NK-92 treated with Interleukin-12 subunit alpha and Interleukin-12 subunit beta, amount 100 ng/mL, for 24 hours (cell line): ENCODE measurements at places on chromosomes 2 and 18.
A peak's percentile ranks its signal among the peaks of the same experiment; 100 is the strongest.

DNA sequence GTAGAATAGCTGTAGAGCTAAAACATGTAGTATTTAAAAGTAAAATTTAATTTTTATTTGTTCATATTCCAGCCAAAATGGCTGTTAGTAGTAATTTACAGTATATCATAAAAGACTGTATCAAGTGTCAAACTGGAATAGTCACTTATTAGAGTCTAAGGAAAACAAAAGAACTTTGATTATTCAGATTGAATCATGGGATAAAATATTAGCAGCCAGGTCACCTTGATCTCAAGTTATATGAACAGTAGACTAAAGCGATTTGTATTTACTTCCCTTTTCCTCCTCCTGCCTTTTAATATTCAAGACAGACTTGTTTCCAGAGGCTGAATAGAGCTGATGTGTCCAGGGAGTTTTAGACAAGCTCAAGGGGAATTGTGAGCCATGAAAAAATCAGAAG lies 54.4 kb downstream of the PMAIP1 start:
- no peak for DNase-seq

- no peak for DNase-seq
Observed at GRCh38 chr2:106296182-106296815, 102.2 kb upstream of the UXS1 start.

- DNase-seq, result no peak
Observed at GRCh38 chr2:33577084-33577483, 22.0 kb downstream of the FAM98A start.

DNA sequence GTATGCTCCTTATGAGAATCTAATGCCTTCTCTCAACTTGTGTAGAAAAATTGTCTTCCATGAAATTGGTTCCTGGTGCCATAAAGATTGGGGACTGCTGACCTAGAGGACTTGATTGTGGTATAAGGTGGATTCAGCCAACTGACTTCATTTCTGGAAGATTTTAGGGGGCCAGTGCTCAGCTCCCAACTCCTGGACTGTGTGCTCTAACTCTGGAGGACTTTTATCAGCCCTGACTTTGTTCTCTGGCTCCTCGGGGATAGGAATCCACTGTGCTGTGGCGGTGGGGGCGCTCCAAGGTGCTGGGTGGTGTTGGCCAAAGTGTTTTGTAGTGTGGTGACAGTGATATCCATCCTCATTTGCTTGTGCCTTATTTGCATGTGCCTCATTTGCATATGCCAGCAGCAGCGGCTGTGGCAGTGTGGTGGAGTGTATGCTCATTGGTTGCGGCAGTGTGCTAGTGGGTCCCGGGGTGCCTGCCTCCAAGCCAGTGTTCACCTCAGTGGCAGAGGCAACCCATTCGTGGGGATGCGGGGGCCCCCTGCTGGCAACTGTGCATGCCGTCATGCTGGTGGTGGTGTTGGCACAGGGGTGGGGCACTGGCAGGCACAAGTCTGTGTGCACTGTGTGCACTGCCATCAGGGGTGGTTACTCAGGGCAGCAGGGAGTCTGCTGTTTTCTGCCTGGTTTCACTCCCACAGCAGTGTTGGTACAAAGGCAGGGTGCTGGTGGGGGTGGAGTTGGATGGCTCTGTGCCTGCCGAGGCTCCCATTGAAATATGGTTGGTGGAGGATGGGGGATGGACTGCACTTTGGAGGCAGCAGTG lies 19.6 kb downstream of the EHBP1 start:
- DNase-seq, result no peak

GRCh38 chr2:138444411-138444810 lies 57.2 kb upstream of the SPOPL start:
- no peak for DNase-seq

DNA sequence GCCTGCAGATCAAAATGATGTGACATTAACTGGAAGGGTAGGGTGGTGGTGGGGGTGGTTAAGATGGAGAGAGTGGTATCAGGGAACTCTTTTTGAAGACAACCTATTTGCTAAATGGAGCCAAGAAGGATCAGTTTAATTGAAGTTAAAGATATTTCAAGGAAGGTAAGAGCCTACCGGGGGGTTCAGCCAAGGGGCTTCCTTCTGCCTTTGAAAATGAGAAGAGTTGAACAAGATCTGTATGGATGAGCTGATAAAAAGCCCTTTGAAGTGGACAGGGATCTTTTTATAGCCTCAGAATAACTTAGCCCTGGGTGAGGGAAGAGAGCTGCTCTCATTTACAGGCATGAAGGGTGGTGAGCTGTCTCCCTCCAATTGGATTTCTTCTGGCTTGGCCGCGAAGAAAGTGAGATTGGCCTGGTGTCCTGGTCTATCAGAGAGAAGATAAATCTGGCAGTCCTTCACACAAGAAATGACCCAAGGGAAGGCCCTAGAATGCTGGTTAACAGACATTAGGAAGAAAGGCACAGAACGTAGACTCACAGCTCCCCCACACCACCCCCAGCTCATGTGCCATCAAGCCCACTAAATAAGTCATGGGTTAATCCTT lies 439.8 kb downstream of the TNS1 start:
- no peak for DNase-seq

DNA sequence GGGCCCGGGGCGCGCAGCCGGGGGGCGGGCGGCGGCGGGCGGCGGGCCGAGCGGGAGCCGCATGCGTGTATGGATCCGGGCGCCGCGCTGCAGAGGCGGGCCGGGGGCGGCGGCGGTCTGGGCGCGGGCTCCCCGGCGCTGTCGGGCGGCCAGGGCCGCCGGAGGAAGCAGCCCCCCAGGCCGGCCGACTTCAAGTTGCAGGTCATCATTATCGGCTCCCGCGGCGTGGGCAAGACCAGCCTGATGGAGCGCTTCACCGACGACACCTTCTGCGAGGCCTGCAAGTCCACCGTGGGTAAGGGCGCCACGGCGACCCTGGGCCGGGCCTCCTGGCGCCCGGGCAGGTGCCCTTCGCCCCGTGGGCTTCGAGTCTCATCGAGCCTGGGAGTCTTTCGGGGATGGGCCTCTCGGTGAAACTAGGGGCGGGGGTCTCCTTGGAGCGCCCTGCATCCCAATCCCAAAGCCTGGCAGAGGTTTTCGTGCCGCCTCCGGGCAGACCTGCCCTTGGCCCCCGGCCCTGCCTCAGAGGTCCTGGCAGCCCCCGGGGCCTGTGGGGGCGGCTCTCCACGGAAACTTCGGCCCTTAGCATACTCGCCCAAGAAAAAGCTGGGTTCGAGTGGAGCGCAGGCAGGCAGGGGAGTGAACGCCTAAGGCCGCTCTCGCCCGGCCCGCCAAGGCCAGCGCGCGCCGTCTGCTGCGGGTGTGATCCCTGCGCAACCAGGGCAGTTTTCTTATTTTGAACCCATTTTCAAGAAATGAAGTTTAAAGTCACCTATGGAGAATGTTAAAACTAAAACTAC lies 622 bp downstream of the RAB12 start:
- DNase-seq, result no peak

- DNase-seq, result no peak
Observed at GRCh38 chr2:53987336-53987921, 16.6 kb upstream of the PSME4 start.

DNA sequence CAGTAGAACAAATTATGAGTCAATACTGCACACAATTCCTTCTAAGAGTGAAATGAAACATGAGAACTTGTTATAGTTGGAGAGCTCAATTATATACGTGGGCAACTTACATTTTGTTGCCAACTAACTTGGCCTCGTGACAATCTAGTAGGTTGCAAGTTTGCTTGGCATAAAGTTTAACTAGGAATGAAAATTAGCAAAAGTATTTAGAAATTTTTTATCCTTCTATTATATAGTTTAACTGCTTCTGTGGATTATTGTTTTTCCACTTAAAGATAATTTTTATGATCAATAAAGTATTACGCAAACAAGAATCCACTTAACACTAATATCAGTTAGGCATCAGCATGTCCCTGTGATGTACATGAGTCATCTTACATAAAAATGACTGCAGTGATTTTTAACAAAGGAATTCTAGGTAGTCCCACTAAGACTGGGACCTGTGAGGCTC lies 41.1 kb downstream of the FAM124B start:
- no peak for DNase-seq

DNA sequence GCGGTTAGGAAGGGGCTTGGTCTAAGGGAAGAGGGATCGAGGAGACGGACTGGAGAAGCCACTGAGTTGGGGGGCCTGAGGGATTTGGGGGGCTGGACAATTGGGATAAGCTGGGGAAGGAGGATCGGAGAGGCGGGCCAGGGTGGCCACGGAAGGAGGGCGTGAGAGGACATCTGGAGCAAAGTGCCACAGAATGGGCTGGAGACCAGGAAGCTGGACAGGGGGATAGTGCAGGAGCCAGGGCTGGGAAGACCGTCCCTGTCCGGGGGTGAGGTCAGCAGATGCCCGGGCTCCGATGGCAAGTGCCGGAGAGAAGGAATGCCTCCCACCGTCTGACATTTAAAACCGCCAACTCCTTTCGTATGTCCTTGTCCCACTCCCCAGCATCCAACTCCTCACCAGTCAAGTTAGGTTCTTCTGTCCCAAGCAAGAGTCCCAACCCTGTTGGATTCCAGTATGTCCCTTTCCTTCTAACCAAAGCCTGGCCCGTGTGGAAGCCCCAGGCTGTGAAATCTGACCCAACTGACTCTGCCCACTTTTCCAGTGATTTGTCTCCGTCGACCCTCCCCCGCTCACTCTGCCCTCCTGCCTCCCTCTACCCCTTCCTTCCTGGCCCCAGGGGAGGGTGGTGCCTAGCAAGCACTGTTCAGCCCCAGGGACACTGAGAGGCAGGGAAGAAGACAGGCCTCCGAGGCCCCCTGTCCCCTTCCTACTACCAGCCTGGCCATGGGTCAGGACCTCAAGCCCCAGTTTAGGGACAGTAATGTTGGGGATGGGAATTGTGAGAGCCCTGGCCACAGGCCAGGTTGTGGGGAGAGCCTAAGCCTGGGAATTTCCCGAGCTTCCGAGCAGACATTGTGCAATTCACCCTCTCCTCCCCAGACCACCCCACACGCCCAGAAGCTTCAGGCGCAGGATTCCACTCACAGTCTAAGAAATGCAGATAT lies 31.5 kb upstream of the TMBIM1 start:
- no peak for DNase-seq

GRCh38 chr18:45521777-45522176 lies 93.5 kb upstream of the SLC14A2 start:
- no peak for DNase-seq

GRCh38 chr2:16817305-16818202 lies 151.9 kb upstream of the CYRIA start:
- no peak for DNase-seq

DNA sequence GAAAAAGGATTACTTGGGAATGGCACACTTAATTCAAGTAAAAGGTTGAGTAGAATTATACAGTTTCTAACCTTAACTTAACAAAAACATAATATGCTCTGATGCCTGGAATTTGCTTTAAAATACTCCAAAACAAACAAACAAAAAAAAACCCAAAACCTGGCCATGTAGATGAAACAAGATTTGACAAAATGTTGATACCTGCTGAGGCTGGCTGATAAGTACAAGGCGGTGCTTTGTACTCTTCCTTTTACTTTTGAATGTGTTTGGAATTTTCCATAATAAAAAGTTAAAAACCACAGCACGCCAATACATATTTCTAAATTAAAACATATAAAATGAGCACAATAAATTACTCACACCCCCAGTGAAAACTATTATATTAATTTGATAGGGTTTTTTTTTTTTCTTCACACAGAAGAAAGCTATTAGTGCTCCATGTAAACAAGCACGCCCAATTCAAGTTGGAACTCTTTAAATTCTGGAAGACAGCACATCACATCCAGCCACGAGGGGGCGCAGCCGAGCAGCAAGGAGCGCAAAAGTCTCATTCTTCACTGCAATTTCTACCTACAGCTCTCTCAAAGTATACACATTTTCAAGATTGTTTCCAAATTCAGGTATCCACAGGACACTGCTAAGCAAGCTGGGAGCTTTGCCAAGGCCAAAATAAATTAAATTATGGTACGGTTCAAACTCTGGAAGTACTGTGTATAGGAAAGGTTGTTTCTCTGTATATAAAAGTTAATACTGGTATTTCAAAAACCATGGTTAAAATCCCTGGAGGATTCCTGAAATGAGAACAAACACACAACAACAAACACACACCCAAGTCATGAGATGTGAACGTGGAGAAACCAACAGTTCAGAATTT lies 7.5 kb downstream of the SERTAD2 start:
- peak; percentile 44 for DNase-seq

DNA sequence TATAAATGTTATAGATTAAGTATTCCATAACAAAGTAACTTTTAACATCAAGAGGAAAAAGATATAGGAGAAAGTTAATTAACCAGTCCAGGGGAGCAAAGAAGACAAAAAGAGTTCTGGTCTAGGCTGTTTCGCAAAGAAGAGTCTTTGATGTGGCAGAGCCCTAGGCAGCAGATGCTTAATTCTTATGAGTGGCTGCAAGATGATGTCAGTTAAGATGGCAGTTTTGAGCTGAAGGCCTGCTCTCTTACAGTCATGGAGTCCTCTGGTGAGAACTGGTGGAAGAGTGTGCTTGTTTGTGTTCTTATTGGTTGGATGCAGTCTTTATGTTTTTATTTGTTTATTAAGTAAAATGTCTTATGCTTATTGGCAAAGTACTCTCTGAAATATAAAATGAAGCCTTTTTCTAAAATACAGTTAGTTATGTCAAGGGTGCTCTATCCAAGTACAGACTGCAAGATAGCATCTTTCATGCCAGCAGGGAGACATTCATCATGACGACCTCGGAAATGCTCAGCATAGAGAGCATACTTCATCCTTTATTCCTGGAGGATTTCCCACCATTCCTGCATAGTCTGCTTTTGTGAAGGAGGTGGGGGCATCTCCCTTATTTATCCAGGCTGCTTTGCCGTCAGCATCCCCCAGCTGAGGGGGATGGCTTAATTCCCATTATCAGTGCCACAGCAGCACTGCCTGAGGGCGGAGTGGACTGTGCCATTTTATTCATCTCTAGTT lies 38.9 kb upstream of the SERPINE2 start:
- no peak for DNase-seq

DNA sequence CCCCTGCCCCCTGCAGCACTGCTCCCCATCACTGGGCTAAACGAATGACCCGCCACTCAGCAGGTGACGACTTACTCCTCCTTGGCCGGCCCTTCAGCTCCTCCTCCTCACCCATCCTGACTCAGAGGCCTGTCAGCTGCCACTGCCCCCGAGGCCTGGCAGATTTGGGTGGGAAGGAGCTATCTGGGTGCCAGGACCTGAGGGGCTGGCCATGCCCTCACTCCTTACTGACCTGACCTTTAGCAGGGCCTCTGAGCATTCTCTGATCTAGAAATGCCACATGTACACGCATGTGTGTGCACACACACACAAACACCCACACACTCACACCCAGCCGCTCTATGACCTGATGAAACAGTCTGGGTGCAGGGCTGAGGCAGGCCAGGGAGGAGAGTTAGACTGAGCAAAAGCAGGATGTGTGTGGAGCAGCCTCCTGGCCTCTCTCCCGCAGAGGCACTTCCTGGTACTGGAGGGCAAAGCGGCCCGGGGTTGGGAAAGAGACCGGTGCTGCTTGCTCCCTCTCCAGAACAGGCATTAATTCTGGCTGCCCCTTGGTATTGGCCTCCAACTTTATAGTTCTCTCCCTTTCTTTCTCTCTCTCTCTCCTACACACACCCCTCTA lies 68.0 kb downstream of the ZFP36L2 start:
- peak; percentile 65 for DNase-seq

DNA sequence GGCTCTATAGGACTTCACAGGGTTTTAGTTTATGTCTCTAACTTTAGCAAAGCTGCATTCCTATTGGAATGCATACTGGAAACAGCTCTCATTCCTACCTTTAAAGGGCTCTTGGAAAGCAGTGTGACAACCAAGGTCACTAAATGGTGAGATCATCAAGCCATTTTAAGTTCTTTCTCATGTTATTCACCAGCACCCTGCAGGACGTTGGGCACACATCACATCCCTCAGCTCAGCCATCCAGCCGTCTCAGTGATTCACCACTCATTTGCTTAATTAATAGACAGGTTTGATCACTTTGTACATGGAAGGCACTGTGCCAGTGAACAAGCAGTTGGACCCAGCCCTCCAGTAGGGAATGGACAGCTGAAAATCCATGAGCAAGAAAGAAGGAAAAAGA lies 32.2 kb upstream of the RBM44 start:
- no peak for DNase-seq
